Stimulated activated CD8-positive, alpha-beta memory T cell treated with anti-CD3 and anti-CD28 coated beads, Interleukin-7, amount 100 ng/mL, for 1 hour (primary cell): ENCODE measurements at places on chromosomes 4 and X.

DNA sequence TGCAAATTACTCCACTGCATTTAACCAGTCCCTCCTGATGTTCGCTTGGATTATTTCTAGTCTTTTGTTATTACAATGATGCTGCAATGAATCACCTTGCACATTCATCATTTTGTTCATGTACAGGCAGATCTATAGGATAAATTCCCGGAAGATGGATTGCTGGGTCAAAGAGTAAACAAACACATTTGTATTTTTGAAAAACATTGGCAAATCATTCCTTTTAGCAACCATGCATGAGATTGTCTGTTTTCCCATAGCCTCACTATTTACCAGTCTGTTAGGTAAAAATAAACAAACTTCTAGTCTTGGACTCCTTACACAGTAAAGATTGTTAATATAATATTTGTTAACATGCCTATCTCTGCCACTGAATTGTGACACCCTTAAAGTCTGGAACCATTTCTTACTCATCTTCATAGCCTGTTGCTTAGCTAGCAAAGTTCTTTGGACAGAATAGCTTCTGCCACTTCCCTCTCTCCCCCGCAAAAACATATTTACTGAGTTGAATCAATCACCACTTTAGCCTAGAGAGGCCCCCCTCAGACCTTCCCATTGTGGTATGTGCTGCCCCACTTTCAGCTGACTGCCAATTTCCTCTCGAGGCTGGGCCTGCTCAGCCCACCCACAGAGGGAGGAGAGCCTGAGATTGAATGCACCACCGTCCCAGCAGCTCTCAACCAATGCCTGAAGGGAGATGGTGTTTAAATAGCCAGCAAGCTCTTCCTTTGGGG is 108.4 kb upstream of the ATXN3L start:
- no peak for DNase-seq

GRCh38 chr4:180486342-180486741 is 1756.9 kb upstream of the TENM3 start:
- DNase-seq = no peak

DNA sequence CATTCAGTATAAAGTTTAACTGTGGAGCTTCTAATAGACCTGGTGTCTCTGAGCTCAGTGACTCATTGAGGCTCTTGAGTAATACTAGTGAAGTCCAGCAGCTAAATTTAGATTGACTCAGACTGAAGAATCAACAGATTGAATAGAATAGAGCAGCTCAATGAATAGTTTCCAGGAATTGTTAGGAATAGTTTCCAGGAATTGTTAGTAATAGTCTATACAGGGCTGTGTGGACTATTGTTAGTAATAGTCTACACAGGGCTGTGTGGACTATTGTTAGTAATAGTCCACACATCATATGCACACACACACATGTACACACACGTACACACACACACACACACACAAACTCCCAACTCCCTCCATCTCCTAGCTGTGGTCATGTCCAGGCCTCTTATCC is 3.0 kb downstream of the GIMD1 start:
- no peak for DNase-seq

DNA sequence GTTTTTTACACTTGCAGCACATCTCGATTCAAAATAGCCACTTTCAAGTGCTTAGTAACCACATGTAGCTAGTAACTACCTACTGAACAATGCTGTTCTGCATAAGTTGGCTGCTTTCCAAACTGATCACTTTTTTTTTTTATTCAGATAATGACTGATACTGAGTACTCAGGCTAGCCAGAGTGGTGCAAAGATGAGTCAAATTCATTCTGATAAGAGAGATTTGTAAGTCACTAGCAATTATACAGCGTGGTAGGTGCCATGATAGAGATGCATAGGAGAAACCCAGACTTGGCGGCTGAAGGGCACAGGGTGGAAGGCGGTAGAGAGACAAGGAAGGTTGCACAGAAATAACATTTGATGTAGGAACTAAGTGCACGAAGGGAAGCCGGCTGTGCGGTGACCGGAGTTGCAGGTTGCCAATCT is 357 bp upstream of the IGBP1 start:
- DNase-seq = no peak

- DNase-seq = no peak
Observed at GRCh38 chrX:110442635-110443034, 84.0 kb downstream of the RTL9 start.

DNA sequence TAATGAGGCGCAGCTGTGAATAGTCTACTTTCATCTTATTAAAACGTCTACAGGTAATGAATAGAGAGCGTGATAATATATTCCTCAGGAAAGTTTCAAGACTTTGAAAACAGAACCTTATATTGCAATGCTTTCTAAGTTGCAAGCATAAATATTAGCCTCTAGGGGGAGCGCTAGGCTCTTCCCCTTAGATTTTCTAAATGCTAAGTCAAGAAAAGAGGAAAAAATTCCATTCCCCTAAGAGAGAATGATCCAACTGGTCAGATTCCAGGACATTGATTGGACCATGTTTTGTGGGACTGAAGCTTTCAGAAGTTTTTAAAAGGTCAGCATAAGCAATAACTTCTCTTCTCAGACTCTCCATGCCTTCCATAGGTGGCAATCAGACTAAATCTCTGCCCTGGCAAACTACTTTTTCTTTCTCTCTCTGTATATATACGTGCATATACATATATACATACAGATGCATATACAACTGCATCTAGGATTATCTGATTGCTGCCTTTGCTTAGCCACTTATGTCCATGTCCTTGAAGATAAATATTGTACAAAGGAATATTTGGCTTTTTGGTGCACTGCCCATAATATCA is 492.9 kb downstream of the INPP4B start:
- no peak for DNase-seq

DNA sequence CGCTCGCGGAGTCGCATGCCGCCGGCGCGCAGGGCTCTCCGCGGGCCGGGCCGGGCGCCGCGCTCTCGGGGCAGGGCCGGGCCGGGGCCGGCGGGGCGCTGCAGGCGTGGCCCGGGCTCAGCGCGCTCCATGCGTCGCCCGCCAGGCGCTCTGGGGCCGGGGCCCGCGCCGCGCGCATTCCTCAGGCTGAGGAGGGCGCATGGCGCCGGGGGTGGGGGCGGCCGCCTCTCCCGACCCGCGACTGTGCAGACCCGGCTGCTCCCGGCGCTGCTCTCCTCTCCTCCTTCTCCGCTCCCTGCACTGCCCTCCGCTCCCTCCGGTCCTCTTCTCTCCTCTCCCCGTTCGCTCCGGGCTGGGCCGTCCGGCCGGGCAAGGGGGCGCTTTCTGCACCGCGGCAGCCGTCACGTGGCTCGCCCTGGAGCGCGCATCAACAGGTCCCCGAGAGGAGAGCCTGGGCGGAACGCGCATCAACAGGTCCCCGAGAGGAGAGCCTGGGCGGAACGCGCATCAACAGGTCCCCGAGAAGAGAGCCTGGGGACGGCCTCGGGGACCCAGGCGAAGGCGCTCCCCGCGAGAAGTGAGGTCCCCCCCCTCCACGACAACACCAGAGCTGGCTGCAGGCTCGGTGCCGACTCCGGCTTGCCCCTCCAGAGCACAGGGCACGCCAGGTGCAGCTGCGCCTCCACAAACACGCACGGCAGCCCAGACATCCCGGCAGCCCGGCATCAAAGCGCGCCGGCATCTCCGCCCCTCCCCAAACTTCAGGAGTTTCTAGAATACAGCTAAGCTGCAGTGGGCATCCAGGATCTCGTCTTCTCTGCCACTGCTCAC is 12.9 kb downstream of the PPP2R3B start:
- DNase-seq = no peak

DNA sequence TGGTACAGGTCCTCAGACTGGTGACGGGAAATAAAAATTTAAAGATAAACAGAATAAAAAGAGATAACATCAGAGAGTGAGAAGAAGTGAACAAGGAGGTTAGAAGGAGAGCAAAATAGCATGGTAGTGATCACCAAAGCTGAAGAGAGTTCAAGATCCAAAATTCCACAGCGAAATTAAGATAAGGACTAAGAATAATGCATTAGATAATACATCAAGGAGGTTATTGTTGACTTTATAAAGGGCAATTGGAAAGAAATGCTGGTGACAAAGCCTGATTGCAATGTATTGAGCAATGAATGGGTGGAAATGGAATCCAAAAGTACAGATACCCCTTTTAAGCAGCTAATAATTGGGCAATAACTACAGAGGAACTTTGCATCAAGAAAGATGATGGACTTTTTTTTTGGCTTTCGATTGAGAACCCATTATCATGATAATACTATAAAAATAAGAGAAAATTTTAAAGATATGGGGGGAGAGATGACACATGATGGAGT is 101.6 kb upstream of the MAP9 start:
- no peak for DNase-seq

- DNase-seq = no peak
Observed at GRCh38 chr4:170139764-170140163, 50.0 kb upstream of the AADAT start.

DNA sequence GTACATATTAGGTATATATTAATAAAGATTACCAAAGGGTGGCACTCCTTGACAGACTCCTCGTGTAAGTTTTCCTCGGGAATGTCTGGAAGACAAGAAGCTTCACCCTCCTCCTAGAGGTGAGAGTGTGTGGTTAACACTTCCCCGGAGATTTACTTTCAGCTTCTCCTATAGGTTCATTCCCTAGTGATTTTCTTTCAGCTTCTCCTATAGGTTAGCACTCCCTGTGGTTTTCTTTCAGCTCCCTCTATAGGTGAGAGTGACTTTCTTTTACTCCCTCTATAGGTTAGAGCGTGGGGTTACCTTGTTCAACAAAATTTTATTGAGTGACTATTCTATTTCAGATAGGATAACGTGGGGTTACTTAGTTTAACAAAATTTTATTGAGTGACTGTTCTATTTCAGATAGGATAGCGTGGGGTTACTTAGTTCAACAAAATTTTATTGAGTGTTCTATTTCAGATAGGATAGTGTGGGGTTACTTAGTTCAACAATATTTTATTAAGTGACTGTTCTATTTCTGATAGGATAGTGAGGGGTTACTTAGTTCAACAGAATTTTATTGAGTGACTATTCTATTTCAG is 106.0 kb upstream of the PLAC1 start:
- DNase-seq = no peak

GRCh38 chrX:139826065-139827044 is 106.5 kb downstream of the ATP11C start:
- DNase-seq = no peak

DNA sequence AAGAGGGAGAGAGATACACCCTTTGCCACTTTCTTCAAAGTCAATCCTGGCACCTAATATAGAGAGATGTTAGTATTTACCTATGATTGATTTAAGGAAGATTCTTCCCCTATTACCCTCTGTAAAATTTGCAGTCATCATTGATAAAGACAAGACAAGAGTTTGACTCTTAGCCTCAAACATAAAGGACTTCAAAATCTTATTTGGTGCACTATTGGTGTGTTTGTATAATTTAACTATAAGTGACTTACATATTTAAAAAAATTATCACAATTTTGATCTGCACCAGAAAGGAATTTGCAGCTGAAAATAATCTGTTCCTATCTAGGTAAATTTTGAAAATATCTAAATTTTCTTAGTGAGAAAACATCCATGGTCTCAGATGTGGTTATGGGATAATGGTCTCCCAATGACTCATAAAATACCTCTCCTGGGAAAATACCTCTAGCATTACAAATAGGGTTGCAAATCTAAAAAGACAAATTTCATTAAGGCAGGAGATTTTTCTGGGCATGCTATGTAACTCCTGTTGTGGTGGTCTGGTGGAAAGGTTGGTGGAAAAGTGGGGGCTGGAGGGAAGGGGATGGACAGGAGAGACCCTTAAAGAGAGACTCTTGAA is 173.6 kb upstream of the MED14 start:
- no peak for DNase-seq

DNA sequence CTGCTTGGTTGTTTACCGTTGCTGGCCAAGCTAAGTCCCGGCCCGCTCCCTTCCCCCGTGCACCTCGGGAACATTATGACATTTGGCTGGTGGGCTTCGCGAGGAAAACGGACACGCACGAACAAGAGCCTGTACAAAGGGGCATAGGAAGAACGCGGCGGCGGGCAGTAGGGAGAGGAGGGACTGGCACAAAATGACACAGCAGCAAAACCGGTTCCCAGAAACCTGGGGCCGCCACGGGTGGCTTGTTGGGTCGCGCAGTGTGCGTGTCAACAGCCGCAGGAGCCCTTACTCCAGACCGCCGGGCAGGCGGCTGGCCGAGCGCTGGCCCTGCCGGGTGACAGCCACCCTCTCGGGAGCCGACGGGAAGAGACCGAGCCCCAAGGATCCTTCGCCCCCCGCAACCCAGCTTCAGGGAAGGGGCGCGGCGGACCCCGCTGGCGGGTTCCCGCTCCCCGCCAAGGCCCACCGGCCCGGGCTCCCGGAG is 1.6 kb upstream of the LIN54 start:
- DNase-seq = no peak

DNA sequence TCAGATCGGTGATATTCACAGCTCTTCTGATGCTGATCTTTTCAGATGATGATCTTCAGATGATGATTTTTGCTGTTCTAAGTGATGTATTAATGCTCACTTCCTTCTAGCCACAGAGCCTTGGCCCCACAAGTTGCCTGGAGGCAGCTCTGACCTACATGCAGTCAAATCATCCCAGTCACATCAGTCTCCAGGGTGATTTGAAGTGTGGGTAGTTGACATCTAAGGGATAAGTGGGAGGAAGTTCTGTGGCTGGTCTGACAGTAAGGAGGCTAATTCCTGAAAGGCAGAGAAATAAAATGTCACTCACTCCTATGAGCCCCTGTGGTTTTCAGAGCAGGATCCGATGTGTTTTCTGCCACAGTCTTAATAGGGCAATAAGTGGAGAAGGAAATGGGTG is 79.8 kb upstream of the RPL34 start:
- no peak for DNase-seq

DNA sequence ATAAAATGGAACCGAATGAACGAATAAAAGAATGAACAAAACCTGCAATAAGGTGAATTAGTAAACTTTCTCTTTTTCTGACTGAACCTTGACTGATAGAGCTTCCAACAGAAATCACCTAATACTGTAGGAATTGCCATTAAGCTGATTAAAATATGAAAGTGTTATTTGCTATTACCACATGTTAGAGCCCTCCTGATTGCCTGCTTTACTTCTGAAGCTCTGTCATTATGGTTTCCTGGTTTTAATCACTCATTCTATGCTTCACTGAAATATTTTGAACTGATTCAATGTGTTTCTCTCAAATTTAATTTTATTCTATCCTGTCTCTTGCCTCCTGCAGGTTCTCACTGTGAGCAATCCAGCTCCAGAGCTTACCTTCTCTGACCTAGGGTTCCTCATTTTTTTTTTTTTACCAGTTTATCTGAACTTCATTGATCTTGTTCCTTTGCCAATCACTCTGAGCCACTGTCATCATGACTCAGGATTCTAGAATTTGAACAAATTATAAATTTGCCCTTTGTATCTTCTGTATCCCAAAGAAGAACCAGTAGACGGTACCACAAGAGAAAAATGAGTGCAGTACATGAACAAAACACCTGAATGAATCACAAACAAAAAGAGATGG is 48.1 kb upstream of the UGT2B15 start:
- DNase-seq = no peak

DNA sequence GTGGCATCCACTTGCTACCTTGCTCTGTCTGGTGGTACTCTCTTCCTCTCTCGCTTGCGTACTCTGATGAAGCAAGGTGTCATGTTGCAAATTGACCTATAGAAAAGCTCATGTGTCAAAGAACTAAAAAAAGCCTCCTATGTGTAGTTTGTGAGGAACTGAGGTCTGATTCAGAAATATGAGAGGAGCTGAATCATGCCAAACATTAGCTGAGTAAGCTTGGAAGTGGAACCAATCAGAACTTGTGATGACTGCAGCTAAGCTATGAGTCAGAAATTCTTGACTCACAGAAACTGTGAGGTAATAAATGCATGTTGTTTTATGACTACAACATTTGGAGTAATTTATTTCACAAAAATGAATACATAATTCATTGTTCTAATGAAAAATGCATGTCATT is 2138.8 kb downstream of the PCDH7 start:
- no peak for DNase-seq
